ENCODE measurements at places on chromosomes 3 and 15. TPM values are rescaled to one million over a fixed set of nuclear protein-coding genes. Genes with fewer than 3 reads are reported as not detected.

The ALDH1A2 gene
- total RNA-seq: 19.6 TPM

The PLSCR4 gene
- 62.2 TPM for total RNA-seq

The KIF7 gene
- 14.4 TPM for total RNA-seq

The GRAMD2A gene
- total RNA-seq: 52.5 TPM

The REC114 gene
- not detected for total RNA-seq

The SLC25A20 gene
- 30.2 TPM for total RNA-seq

GRCh38 chr3:137987723-137988122 lies 22.2 kb upstream of the CLDN18 start:
- DNase-seq: no peak

- no peak for DNase-seq
Observed at GRCh38 chr3:59688636-59689035, 638.8 kb upstream of the CFAP20DC start.

DNA sequence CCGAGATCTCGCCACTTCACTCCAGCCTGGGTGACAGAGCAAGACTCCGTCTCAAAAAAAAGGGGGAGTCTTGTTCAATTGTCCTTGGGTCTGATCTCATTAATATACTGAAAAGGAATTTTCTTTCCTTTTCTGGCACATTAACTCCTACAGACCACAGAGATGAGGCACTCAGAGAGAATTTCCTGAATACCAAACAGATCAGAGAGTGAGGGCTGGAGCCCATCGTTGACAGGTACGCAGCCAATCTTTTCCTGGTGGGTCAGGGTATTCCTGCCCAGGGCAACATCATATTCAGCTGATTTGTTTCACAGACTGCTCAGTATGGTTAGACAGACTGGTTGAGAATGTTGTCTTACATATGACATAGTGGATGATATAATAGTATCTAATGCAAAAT lies 82.8 kb upstream of the TNFSF10 start:
- no peak for DNase-seq

DNA sequence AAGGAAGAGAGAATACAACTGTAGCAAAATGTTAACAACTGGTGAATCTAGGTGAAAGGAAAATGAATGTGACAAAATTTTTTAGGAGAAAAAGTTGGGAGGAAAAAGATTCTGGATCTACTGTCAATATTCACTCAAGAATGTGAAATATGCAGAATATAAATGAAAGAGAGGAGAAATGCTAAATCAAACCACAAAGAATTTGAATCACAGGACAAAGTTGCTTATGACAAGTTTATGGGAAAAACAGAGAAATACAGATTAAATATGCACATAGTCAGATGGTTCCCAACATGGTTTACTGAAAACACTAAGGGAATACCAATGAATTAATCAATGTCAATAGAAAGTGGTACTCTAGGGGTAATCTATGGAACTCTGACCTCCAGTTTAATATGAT lies 27.6 kb downstream of the C3orf33 start:
- no peak for DNase-seq

GRCh38 chr15:41511331-41511898 lies 2.2 kb downstream of the LTK start:
- DNase-seq: no peak

DNA sequence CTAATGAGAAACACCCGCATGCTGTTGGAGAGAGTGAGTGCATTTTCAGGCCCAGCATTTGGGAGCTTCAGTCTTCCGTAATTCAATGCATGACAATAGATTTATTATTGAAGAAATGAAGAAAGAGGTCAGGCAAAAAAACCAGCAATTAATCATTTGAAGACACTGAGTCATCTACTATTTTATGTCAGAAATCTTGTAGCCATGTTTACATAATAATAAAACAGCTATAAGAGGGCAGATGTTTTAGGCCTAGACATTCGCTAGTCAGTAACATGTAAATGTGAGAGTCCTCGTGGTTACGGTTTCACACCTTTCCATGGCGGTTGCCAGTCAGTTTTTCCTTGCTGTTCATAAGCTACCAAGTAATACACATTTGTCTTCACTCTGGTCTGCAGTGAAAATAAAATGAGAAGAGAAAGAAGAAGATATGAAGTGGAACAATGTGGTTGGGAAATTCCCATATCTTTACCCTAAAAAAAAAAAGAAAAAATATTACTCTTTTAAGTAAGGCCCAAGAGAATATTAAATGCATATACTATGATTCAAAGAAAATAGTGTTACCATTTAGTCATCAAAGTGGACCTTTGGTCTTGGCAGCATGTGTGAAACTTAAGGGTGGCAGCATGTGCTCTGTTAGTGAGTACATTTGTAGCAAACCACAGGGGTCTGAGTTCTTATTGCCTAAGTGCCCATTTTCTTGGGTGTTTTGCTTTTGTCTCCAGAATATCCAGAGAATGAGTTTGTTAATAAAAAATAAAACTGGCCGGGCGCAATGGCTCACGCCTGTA lies 140.5 kb upstream of the TBL1XR1 start:
- no peak for DNase-seq

DNA sequence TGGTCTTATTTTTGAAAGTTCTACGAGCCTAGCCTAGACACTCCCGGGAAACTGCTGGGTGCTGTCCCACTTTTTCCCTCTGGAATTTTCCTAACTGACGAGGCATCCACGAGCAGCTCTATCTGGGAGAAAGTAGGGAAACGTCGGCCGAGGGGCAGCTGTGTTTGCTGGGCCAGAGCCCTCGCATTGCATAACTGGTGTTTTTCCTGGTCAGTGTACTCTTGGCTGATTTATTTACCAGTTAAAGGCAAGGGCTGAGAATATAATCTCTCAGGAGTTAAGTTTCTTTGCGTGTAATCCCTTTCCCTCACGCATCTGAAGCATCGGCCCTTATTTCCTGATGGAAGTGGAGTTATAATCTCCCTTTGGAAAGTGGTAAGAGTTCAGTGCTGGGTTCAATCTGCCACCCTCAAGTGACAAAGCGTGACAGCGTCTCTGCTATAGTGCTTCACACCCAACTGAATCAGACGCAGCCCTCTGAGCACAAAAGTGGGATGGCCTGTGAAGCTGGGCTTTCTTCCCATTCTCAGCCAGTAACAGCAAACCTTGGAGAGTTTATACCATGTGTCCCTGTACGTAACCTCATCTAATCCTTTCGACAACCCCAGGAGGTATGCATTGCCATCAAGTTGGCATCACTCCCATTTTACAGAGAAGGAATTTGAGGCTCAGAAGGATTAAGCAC lies 311.5 kb downstream of the RORA start:
- no peak for DNase-seq

DNA sequence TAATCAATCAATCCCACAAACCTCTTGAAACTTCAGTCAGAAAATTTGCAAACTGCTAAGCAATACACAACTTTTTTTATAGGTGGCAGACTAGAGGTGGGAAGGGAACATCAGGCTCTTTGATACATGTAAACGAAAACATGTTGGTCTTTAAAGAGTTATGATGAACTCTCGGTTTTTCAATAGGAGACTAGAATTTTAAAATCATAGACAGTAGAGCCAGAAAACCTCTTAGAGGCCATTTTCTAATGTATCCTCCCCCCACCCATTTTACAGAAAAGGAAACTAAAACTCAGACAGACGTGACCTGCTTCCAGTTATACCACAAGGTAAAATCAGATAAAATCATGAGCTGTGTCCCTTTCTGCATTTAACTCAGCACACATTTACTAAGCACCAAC lies 179.1 kb upstream of the LPP start:
- no peak for DNase-seq

- DNase-seq: no peak
Observed at GRCh38 chr3:127386490-127386889, 98.6 kb upstream of the PRR20G start.

DNA sequence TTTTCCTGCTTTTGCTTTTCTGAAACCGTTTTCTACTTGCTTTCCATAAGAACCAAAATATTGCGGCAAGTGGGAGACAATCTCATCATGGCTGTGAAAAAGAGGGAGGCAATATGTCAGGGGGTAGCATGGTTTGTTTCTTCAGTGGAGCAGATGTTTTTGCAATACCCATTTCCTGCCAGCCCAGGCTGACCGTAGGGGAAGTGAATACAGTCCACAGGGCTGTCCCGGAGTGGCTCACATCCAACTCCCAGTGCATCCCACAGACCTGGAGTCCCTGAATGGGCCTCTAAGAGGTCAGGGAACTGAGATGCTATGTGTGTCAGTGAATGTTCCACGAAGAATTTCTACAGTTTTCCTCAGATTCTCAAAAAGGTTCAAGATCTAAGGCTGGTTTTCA lies 69.6 kb downstream of the EPHB1 start:
- DNase-seq: no peak

GRCh38 chr3:187021748-187022402 lies 91.5 kb downstream of the ST6GAL1 start:
- DNase-seq: no peak

GRCh38 chr3:194483850-194484249 lies 3.0 kb downstream of the ATP13A3 start:
- no peak for DNase-seq

- no peak for DNase-seq
Observed at GRCh38 chr3:63251499-63251898, 26.6 kb upstream of the SYNPR start.

DNA sequence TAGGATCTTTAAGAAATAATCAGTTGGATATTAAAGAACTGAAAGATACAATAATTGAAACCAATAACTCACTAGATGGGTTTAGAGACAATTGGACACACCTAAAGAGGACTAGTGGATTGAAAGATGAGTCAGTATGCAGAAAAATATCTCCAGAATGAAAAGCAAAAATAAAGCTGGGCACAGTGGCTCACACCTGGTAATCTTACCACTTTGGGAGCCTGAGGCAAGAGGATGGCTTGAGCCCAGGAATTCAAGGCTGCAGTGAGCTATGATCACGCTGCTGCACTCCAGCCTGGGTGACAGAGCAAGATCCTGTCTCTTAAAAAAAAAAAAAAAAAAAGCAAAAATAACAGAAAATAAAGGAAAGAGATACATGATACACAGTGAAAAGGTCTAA lies 37.4 kb upstream of the CCDC174 start:
- DNase-seq: no peak

GRCh38 chr3:2823031-2823430 lies 287.1 kb downstream of the IL5RA start:
- DNase-seq: no peak

DNA sequence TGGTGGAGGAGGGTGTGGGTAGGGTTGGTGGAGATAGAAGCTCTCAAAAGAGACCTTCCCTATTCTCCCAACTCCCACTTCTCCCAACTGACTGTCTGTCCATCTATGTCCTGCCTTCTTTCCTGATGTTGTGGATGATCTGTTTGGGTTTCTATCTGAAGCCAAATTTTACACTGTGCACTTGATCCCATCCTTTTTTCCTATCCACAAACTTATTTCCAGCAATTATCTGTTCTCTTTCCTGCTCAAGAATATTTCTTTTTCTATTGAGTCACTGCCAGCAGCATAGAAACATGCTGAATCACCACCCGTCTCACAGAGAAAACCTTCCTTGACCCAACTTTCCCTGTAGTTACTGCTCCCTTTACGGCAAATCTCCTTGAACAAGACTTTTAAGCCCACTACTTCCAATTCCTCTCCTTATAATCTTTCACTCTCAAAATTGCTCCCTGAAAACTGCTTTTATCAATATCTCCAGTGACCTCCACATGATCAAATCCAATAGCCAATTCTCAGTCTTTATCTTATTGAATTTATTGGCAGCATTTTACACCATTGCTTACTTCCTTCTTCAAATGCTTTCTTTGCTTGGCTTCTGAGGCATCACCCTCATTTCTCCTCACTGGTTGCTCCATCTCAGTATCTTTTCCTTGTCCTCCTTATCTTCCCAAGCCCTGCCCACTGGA lies 141.2 kb upstream of the SLC7A14 start:
- DNase-seq: no peak

- DNase-seq: no peak
Observed at GRCh38 chr3:118943597-118943996, 91.0 kb downstream of the IGSF11 start.
